ACHN (cell line): ENCODE measurements at places on chromosomes 13 and 19.

DNA sequence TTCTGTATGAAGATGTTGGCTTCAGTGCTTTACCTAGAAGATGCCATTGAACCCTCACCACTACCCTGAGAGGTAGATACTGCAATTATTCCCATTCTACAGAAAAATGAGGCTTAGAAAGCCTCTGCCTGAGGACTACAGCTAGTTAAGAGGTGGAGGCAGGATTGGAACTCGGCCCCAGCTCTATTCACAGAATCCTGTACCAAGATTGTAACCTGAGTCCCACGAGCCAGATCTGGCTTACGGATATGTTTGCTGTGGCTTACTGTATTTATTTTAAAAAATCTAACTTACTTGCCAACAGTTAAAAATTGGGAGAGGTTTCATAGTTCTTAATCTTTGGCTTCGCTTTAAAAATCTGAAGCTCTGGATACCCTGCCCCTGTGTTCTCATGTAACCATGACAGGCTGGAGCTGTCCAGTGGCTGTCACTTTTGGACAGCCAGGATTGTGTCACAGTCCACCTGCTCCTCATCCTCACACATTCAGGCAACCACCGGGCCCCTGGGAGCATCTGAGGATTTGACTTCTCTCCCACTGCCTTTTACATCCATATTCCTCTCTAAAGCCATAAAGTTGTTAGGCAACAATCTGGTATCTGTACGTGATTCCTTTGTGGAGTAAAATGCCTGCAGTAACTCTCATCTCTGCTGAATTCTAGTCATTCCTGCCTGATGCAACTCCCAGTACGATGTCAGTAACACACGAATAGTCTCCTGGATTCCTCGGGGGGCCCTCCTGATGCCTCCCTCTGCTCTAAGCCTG is 160.8 kb upstream of the SERP2 start:
- DNase-seq, result no peak

DNA sequence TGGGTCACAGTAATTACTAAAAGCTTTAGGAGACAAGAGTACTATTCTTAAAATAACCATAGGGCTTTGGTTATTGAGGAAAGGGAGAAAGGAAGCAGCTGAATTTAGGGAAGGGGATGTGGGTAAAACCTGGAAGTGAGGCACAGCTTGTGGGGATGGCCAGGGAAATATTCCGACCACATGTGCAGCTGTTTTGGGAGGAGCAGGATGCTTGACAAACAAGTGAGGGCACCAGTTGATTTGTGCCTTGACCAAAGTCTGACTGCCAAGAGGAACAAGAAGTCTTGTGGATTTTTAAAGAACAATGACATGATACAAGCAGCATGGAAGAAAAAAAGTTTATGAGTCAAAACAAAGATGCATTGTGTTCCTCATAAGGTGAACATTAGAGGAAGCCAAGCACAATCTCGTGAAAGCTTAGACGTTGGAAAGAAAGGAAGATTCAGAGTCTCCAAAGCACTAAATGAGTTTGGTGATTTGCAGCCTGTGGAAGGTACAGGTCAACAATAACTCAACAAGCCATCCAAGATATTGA is 108.5 kb upstream of the GPC6 start:
- no peak for DNase-seq

GRCh38 chr19:38455031-38455430 is 21.5 kb downstream of the RYR1 start:
- peak; percentile 18 for DNase-seq

DNA sequence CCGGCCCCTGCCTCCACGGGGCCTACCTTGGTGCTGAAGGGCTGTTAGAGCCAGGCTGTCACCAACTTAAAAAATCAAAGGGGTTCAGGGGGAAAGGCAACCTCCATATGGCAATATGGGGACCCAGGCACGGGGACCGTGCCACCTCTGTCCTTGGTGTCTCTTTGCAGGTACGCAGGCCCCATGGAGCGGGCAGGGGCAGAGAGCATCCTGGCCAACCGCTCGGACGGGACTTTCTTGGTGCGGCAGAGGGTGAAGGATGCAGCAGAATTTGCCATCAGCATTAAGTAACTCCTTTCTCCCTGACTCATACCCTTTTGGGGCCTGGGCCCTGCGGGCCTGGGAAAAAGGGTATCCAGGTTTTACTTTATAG is 39.6 kb upstream of the ADGRE1 start:
- no peak for DNase-seq

DNA sequence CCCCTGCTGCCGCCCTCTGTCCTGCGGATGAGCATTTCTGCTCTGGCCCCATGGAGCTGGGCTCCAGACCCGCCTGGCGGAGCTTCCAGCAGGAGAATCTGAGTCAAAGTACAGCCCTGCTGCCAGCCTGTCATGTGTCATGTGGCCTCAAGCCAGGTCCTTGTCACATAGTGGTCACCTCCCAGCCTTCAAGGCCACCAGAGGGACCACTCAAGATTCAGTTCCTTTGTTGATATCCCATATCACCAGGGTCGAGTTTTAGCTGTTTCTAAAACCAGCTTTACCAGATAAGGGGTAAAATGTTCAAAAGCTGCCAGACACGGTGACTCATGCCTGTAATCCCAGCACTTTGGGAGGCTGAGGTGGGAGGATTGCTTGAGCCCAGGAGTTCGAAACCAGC is 13.4 kb downstream of the THOP1 start:
- no peak for DNase-seq

- no peak for DNase-seq
These were observed 31.4 kb downstream of the PPP5C start for GRCh38 chr19:46378268-46378667.

DNA sequence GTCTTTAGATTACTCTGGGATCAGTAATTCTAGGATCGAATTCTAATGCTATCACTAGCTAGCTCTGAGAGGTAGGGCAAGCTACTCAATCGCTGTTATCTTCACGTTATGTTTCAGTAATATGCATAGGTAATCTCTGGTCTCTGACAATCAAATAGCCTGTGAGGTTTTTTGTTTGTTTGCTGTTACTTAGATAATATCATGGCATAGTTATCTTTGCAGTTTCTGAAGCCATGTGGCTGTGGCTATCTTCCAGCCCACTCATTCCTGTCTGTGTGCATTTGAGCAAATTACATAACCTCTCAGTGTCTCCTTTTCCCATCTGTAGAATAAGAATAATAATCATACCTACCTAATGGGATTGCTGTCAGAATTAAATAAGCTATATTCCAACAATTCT is 330.2 kb downstream of the PCDH9 start:
- no peak for DNase-seq

DNA sequence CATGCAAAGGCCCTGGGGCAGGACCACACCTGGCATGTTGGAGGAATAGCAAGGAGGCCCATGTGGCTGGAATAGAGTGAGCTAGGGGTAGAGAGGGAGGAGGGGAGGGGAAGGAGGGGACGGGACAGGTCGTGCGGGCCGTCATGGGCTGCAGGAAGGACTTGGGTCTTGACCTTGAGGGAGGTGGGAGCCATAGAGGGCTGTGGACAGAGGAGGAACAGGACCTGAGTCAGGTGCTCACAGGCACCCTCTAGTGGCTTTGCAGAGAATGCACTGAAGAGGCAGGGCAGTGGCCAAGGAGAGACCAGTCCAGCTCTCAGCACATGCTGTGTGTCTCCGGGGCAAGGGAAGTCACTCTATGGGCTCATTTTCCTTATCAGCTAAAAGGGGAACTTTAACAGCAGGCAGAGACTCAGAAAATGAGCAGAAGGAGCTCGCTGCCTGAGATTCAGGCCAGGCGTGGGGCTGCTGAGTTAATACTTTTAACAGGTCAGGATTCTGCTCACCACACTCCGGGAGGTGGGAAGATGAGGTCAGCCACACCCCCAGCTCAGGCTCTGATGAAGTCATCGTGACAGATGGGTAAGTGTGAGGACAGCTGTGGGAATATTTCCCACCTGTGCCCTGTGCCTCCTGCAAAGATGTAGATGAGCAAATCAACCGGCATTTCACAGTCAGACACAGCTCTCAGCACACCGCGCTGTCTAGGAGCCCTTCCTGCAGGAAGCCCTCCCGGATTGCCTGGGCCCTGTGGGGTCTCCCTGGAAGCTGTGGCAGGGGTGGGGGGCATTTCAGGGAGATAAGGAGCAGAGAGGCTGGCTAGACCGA is 6.0 kb upstream of the TNFAIP8L1 start:
- DNase-seq, result peak; percentile 87

- DNase-seq, result no peak
These were observed 600.6 kb downstream of the SLITRK1 start for GRCh38 chr13:83281654-83282053.

GRCh38 chr13:38386421-38386820 is 36.8 kb downstream of the UFM1 start:
- no peak for DNase-seq

DNA sequence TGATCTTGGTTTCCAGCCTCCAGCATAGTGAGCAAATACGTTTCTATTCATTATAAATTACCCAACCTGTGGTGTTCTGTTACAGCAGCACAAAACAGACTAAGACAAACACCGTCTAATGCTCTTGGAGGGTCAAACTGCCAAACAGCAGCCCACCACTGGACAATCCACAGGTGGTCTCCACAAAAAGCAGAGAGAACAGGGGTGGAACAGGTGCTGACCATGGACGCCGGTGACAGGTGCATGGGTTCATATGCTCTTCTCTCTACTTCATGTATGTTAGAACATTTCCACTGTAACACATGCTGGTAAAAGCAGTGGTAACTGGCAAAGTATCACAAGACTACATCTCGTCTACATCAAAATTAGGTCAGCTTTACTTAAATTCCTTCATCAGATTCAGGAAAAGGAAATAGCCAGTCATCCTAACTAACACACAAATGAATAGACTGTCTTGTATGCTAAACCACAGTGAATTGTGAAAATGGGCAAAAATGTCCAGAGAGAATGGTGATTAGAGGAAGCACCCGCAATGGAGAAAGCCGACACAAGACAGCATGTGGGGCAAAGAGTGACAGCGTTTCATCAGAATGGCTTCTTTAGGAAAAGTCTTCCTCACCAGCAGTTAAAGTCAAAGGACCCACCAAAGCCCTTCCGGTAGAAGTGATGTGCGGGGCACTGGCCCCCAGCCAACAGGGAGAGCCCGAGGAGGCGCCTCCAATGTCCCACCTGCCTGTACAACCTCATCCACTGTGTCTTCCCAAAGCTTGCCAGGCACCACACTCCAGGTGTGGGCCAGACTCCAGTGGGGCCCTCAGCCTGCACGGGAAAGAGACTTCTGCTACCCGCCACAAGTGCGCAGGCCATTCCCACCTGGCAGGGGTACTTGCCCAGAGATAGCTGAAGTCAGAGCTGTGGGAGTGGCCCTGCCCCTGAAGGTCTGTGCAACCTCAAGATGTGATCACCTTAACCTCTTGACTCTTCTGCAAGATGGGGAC is 6.5 kb downstream of the CARS2 start:
- DNase-seq, result no peak

DNA sequence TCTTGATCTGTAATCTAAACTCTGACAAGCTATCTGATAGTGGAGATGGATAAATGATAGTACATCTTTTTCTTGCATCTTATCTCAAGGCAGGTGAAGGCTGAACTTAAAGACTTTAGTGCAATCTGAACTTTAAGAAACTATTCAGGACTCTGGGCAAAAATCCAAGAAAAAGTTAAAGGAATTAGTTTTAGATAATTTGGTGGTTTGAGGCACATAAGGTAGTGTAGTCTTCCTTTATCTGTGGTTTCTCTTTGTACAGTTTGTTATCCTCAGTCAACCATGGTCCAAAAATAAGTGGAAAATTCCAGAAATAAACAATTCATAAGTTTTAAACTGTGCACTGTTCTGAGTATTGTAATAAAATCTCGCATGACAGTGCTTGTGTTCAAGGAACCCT is 172.9 kb downstream of the UGGT2 start:
- DNase-seq, result no peak

GRCh38 chr13:22801402-22802003 is 379.3 kb upstream of the SGCG start:
- peak; percentile 53 for DNase-seq

DNA sequence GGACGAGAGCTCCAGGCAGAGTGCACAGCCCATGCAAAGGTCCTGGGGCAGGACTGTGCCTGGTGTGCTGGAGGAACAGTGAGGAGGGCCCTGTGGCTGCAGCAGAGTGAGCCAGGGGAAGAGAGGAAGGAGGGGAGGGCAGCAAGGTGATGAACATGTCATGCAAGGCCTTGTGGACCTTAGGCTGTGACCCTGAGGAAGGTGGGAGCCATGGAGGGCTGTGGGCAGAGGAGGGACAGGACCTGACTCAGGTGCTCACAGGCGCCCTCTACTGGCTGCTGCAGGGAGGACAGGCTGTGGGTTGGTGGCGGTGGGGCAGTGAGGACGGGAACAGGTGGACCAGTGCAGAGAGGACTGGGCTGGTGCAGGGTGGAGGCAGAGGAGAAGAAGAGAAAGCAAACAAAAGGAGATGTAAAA is 170.3 kb downstream of the PTPRS start:
- DNase-seq, result peak; percentile 4

DNA sequence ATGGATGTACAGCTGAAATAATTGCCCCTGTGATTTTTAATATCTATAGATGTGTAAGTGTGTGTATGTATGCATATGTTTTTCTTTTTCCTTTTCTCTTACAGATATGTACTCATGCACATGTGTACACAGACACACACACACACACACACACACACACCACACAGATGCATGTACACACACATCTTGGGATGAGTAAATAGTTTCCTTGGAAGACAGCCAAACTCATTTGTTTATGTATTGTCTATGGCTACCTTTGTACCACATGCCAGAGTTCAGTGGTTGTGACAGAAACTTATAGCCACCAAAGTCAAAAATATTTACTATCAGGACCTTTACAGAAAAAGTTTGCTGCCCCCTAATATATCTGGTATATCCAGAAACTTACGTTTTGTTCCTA is 192.6 kb downstream of the MAB21L1 start:
- DNase-seq, result no peak
